Stimulated activated CD4-positive, alpha-beta T cell treated with anti-CD3 and anti-CD28 coated beads, Interleukin-1b, Interleukin-23, amount 100 ng/mL, for 1 hour (primary cell): ENCODE measurements at places on chromosomes 16 and 17.

- DNase-seq: no peak
Measured at GRCh38 chr16:89616623-89617022, 3.2 kb downstream of the DPEP1 start.

DNA sequence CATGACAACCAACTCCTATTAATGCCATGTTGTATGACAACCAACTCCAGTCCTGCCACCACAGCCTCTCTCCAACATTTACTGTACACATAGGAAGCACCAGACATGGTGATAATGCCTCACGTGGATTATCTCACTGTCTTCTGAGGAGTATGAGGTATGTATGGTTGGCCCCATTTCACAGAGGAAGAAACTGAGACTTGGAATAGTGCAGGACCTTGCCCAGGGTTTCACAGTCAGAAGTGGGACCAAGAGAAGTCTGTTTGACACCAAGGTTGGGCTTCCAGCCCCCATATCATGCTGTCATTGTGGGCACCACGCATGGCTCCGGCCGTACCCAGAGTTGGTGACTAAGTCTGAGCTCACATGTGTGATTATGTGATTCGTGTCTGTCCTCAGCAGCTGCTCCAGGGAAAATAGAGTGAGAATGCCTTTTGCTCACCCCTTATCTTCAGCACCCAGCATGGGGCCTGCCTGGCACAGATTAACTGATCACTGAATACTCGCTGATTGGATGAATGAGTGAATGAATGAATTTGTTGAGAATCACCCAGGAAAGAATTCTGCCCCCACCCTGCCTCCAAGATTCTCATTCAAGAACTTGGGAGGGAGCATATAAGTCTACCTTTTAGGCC lies 204.1 kb upstream of the NLRP1 start:
- no peak for DNase-seq

- DNase-seq: no peak
Measured at GRCh38 chr17:40551091-40551878, 14.0 kb downstream of the CCR7 start.

DNA sequence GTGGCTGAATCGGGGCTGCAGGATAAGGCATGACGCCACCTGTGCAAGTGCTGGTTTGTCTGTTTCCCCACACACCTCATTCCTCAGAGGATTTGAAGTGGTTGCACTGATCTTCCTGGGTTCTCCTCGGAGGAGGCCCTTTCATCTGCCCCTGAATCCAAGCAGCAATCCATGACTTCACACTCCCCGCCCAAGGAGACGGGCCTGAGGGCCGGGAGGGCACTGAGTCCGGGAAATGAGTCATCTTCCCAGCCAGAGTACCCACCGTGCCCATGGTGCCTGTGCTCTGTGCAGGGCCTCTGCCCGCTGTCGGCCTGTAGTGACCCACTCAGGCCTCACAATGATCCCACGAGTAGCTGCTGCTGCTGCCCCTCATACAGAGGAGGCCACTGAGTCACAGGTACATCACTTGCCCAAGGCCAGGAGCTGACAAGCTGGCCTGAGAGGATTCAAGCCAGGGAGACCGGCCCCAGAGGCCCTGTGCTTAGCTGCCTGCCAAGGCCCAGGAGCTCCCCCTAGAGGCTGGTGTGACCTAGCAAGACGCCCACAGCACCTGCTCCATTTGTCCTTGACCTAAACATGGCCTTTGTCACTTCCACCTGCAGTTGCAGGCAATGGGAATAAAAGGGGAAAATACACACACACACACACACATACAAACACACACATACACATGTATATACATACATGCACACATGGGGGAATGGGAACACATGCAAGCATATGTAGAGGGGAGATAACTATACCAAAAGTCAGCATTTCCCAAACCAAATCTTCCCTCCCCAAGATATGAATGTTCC lies 240.0 kb downstream of the C16orf95 start:
- DNase-seq: no peak

- DNase-seq: no peak
Measured at GRCh38 chr17:40548982-40549685, 16.1 kb downstream of the CCR7 start.

- no peak for DNase-seq
Measured at GRCh38 chr16:84973776-84974523, 37.4 kb downstream of the ZDHHC7 start.

GRCh38 chr17:13051915-13052314 lies 34.1 kb upstream of the ELAC2 start:
- DNase-seq: no peak

- no peak for DNase-seq
Measured at GRCh38 chr16:68884401-68884800, 41.1 kb downstream of the TANGO6 start.

- no peak for DNase-seq
Measured at GRCh38 chr16:72841506-72841905, 206.4 kb downstream of the ZFHX3 start.

DNA sequence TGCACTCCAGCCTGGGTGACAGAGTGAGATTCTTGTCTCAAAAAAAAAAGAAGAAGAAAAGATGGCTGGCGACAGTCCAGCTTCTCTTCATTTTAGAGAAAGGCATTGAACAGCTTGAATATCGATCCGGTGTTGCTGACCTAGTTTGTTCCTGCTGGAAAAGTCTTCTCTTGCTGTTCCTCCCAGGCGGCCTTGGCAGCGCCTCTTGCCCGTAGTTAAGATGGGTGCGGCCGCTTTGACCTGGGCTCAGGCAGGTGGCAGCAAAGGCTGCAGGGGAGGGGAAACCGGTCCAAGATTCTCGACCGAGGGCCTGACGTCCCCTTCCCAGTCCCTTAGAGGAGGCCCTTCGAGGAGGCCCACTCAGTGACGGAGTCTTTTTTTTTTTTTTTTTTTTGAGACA lies 3.8 kb upstream of the ZNF764 start:
- no peak for DNase-seq

DNA sequence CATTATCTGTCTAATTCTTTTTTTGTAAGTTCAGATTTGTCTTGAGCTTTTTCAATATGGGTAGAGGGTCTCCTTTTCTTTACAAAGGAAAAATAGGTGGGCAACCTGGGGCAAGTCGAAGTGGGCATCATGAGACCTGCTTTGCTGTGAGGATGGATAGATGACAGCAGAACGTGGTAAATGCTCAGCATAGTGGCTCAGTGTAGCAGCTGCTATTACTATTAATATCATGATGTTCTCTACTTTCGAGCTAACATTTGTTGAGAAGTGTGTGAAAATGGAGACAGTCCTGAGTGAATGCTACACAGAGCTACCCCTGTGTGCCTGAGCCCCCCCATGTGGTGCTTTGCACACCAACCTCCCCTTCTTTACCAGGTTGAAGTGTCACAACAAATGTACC lies 39.0 kb upstream of the LGALS9 start:
- DNase-seq: no peak

- no peak for DNase-seq
Measured at GRCh38 chr17:18324140-18325050, 9.3 kb downstream of the SMCR8 start.

DNA sequence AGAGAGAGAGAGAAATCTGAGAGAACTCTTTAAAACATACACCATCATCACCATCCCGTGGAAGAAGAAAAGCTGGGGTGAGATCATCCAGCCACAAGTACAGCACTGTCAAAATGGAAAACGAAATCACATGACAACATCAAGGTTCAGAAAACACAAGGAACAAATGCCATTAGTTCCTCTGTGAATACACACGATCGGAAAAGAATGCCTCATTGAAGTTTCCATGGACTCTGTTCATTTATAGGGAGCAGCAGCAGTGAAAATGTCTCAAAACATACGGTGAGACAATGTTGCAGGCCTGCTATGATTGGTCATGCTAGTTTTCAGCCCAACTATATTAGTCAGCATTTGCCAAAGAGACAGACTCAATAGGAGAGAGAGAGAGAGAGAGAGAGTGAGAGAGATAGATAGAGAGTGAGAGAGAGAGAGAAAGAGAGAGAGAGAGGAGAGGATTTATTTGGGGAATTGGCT lies 4.4 kb downstream of the CFAP97D1 start:
- DNase-seq: no peak

GRCh38 chr16:15451098-15451731 lies 16.8 kb downstream of the BMERB1 start:
- no peak for DNase-seq

- peak; percentile 39 for DNase-seq
Measured at GRCh38 chr17:82317394-82318168, at the start of gene CD7. Gene CD7 (minus strand): TSS chr17:82317608. CDS start chr17:82317495, 113 bp downstream.

DNA sequence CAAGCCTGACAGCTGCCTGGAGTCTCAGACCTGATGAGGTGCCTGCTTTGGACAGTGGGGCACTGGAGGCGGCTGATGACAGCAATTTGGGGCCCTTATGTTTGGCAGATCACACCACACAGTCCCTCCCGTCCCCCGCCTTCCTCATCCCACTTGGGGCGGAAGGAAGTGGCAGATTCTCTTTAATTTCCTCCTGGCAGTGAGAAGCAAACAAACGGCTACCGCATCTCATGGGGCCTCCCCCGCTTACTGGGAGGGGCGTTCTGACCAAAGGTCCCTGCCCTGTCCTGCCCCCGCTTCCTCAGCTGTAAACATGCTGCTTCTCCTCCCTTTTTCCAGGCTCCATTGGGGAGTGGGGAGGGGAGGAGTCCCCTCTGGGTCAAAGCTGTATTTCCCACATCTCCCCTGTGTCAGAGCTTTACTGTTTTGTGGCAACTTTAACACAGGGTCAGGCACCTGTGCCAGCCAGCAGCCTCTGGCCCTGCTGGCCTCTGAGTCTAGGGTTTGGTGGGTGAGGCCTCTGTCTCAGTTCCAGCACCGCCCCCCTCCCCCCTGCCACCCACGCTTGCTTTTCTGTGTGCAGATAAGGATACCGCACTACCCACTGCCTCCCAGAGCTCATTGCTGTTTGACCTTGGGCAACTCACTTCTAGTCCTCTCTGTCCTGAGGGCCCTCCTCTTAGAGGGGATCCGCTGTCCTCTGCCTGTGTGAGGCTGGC lies 5.4 kb upstream of the NFATC3 start:
- DNase-seq: peak; percentile 41

DNA sequence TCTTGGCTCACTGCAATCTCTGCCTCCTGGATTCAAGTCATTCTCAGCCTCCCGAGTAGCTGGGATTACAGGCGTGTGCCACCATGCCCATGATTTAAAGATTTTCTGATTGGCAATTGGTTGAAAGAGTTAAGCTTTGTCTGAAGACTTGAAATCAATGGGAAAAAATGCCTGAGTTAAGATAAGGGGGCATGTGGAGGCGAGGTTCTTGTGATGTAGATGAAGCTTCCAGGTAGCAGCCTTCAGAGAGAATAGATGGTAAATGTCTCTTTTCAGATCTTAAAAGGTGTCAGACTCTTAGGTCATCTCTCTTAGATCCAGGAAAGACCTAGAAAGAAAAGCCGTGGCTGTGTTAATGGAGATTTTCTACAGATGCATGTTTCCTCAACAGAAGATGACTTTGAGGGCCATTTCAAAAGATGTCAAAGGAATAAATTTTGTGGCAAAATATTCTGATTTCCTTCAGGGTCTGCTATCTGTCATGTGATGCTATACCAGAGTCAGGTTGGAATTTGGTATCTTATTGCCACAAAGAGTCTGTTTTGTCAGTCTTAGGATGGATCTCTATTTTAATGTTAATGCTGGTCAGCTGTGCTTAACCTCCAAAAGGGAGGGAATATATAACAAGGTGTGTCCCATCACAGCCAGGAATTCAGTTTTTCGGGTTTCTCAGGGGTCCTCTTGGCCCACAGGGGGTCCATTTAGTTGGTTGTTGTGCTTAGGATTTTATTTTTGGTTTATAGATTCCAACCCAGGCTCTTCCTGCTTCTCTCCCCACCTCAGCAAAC lies 58.3 kb upstream of the AKTIP start:
- no peak for DNase-seq

DNA sequence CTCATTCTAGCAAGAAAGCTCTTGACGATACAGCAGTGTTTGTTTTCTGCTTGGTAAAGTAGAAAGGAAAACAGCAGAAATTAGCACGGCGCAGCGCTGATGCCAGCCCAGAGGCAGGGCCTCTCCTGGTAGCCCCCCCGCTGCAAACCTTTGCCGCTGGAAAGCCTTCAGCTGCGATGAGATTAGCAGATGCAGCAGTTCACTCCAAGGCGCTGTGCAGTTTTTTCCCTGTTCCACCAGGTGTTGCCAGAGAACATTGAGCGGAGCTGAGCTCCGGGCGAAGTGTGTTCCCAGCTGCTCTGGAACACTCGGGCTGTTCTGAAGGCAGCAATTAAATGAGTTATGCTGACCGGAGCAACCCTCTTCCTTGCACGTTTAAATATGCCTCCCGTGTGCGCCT lies 72.5 kb downstream of the RBFOX1 start:
- DNase-seq: no peak
